ENCODE measurements at places on chromosomes 13 and 19.

DNA sequence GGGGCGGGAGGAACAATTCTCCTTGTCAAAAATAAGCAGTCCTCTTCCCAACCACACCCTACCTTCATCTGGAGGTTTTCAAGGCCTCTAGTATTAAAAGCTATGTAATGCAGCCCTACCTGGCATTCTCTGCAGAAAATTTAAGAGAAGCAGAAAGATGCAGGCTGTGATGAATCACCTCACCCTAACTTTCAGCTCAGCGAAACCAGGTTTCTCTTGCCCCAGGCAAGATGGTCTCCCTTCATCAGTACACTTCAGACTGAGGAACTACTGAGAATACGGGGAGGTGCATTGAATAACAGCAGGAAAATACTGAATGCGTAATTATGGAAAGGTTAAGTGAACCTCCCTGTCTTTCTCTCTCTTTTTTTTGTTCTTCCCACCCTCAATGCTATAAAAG lies 437.6 kb upstream of the KLF12 start:
- no peak for DNase-seq

DNA sequence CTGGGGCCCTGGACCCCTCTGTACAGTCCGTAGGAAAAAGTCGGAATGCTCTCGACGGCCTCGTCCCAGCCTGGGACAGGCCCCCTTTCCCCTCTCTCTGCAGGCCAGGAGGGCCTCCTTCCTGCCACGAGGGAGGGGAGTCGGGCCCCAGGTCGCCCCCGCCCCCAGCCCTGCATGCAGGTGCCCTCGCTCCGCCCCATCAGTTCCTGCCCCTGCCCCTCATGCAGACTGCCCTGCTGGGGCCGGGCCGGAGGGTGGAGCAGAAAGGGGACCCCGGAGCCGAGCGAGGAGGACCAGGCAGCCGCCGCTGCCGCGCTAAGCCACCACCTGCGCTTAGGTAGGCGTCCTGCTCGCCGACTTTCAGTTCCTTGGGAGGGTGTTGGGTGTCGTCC lies 7.3 kb downstream of the LYL1 start:
- DNase-seq = peak; percentile 55

GRCh38 chr19:56269348-56269747 lies 3.2 kb upstream of the EDDM13 start:
- no peak for DNase-seq

DNA sequence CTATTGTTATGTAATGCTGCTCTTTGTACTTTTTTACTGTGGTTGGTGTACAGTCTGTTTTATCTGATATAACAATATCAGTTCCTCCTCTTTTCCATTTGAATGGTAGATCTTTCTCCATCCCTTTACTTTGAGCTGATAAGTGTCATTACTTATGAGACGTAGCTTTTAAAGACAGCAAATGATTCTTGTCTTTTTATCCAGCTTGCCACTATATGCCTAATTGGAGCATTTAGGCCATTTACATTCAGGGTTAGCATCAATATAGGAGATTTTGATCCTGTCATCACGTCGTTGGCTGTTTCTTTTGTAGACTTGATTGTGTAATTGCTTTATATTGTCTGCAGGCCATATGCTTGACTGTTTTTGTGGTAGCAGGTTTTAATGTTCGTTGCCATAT lies 894.2 kb upstream of the ATXN8OS start:
- no peak for DNase-seq

GRCh38 chr19:33416307-33417215 lies 43.1 kb downstream of the CEBPG start:
- peak; percentile 77 for DNase-seq

DNA sequence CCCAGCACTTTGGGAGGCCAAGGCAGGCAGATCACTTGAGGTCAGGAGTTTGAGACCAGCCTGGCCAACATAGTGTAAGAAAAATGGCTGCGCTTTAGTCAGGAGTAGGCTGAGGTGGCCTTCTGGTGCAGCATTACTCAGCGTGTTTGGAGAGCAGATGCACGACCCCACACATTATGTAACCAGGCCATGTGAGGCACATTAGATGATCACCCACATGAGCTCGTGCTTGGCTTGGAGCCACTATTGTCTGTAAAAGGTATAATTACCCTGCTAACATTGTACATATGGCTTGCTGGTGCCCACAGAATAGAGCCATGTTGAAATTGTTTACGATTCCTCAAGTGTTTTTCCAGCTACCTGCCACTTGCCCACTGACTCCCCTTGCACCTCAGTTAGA lies 24.0 kb upstream of the SCEL start:
- DNase-seq = no peak

- no peak for DNase-seq
Measured at GRCh38 chr19:29810504-29810871, 1.3 kb upstream of the CCNE1 start.

DNA sequence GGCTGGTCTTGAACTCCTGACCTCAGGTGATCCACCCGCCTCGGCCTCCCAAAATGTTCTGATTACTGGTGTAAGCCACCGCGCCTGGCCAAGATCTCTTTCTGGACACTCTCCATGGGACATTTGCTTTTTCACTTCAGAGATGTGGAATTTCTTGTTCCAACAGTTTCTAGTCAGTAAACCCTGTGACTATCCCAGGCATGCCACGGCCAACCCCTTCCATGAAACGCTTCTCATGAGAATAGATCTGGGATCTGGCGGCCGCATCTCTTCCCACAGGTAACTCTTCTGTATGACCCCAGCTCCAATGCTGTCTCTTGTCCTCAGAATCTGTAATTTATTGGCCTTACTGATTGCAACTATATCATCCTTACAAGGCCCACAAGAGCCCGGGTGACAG lies 16.2 kb downstream of the PLPP2 start:
- DNase-seq = no peak

GRCh38 chr19:50515168-50515561 lies 1.5 kb upstream of the ASPDH start:
- no peak for DNase-seq

DNA sequence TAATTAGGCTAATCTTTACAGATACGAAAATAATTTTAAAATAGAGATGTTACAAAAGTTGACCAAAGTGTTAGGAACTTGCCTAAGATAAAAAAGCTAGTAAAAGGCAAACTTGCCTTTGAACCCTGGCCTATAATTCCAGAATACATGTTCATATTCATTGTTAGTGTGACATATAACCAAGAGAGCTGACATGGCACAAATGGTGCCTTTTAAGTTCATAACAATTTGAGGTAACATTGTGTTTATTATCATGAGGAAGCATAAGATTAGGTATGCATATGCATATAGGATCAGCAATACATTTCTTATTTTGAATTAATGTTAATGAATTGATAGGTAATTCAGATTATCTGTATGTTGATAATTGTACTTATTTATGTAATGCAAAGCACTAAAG lies 1537.9 kb upstream of the PRR20A start:
- no peak for DNase-seq

DNA sequence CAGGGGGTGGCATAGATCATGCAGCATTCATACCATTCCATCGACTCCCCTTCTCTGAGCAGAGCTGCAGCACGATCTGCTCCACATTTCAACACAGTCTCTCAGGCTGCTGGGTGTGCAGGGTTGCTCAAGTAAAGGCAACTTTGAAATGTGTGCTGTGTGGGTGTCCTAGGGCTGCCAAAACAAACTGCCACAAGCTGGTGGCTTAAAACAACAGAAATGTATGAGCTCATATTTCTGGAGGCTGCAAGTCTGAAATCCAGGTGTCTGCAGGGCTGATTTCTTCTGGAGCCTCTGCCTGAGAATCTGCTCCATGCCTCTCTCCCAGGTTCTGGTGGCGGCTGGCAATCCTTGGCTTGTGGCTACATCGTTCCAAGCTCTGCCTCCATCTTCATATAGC lies 63.7 kb upstream of the WDFY2 start:
- peak; percentile 30 for DNase-seq

GRCh38 chr13:22091971-22092300 lies 421.1 kb downstream of the FGF9 start:
- no peak for DNase-seq

GRCh38 chr19:2952953-2953481 lies 8.2 kb upstream of the ZNF77 start:
- no peak for DNase-seq

GRCh38 chr13:27276188-27276587 lies 5.6 kb downstream of the RASL11A start:
- DNase-seq = no peak

GRCh38 chr13:90552702-90553101 lies 794.8 kb upstream of the MIR17HG start:
- DNase-seq = no peak

- DNase-seq = no peak
Measured at GRCh38 chr13:113664751-113665596, 2.0 kb upstream of the GRK1 start.

DNA sequence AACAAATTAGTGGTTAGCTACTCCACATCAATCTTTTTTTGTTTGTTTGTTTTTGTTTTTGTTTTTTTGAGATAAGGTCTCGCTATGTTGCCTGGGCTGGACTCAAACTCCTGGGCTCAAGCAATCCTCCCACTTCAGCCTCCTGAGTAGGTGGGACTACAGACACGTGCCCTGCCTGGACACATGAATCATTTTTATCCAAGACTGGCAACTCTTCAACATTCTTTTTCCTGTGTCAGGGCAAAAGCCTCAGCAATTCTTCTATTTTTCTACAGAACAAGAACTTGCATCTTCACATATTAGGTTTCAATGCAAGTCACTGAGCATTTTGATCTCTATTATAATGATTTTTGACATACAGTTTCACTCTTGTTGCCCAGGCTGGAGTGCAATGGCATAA lies 76.8 kb upstream of the LRCH1 start:
- DNase-seq = no peak

GRCh38 chr13:65342541-65343337 lies 1887.4 kb downstream of the PCDH9 start:
- DNase-seq = no peak

- DNase-seq = peak; percentile 17
Measured at GRCh38 chr13:46995874-46996273, 99.0 kb upstream of the HTR2A start.

GRCh38 chr13:52695856-52696255 lies 43.2 kb downstream of the SUGT1 start:
- DNase-seq = peak; percentile 11

GRCh38 chr13:91331047-91331915 lies 16.2 kb upstream of the MIR17HG start:
- no peak for DNase-seq

DNA sequence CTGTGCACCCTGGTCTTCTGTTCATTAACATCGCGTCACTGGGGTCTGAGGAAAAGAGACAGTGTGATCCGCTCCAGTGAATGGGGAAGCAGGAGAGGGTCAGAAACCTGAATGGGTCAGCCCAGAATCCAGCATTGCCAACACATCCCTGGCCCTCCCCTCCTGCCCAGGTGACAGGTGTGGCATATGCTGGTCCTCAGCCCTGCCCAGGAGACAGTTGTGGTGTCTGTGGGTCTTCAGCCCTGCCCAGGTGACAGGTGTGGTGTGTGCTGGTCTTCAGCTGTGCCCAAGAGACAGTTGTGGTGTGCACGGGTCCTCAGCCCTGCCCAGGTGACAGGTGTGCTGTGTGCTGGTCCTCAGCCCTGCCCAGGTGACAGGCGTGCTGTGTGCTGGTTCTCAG lies 8.0 kb downstream of the TFDP1 start:
- no peak for DNase-seq

DNA sequence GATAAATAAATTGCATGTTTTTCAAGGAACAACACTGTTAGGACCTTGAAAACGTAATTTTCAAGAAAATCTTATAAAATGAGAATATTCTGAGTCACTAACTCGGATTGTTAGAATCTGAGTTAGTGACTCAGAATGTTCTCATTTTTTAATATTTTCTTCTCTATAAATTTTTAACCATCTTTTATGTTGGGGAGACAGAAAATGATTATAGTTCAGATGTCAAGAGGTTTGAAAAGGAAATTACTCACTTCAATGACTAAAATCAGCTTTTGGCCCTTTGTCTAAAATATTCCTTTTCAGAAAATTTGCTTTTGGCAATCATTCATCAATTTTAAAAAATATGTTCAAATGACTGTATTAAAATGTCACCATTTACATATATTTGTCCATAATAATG lies 264.2 kb upstream of the EDNRB start:
- DNase-seq = no peak

DNA sequence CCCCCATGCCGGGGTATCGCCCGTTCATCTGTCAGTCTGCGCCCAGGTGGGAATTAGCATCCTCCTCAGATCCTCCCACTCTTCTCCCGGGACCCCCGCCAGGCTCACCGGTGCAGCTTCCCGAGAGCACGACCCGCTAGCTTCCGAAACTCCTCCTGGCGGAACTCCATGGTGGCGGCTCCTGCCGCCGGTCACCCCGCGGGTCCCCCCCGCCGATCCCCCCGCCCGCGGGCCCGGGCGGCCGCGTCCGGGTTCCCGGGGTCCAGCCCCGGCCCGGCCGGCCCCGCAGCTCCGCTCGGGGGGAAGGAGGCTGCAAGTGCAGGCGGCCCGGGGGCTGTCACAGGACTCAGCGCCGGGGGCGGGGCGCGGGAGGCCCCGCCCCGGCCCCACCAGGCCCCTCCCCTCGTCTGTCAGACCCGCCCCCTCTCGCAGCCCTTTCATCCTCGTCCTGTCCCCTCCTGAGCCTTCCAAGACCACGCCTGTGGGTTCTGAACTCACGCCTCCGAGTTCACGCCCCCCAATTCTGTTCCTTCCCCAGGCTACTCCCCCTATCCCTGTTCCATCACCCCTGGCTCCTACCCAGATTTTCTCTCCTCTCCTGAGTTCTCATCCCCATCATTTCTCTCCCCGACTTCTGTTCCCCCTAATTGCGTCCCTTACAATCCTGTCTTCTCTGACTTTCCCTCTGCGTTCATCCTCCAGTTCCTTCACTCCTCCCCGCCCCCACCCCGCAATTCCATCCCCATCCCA lies at the start of gene SLC17A7:
SLC17A7 (minus strand) TSS at position 318 of the 750 bp plus-strand sequence; CDS start at position 170, 148 bp downstream.
- no peak for DNase-seq

DNA sequence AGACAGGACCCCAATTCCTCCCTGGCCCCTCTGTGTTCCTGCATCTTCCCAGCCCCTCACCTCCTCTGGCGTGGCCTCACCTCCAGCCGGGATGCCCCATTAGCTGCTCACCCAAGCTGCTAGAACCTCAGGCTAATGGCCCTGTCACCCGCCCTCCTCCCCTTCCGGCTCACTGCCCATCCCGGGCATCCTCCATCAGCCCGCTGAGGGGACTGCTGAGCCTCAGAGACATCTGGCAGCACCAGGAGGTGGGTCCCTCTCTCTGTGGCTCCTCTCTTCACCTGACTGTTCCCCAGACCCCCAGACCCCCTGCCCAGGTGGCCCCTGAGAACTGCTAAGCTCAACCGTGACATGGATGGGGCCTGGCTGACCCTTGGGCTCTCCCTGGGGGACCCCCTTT lies 2.9 kb downstream of the FFAR1 start:
- no peak for DNase-seq
